ENCODE measurements at places on chromosomes 2 and 18.

DNA sequence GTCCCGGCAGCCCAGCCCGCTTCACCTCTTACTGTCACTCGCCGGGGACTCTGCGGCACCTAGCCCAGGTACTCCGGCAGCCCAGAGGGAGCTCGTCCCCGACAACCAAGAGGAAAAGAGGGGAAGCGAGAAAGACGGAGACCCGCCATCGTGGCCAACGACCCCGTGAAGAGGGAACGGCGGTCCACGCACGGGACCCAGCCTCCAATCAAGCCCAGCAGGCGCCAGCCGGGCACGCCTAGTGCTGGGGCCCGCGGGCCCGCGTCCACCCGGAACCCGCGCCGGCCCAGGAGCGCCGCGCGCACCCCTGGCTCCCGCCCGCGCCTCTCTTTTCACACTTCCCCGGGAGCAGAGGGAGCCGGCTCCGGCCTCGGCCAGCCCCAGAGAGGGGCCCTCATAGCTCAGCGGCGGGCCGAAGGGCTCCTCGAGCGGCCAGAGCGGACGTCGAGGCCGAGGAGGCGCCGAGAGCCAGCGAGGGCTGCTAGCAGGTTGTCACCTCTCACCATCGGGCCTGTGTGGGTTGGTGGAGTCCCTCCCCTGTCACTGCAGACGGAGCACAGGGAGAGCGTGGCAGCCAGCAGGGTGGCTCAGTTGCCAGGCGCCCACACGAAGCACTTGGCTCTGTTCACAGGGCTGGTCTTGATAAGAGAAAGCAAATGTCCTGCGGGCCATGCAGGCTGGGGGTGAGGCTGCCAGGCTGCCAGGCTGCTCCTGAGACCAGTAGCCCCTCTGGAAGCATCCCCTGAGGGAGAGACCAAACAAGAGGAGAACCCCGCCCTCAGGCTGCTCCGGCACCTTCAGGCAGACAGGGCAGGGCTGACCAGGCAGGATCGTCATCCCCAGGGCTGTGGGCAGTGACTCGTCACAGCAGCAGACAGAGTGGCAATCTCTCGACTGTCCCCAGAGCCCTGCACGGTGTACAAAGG is 36.9 kb upstream of the KLF11 start:
- DNase-seq, result no peak

DNA sequence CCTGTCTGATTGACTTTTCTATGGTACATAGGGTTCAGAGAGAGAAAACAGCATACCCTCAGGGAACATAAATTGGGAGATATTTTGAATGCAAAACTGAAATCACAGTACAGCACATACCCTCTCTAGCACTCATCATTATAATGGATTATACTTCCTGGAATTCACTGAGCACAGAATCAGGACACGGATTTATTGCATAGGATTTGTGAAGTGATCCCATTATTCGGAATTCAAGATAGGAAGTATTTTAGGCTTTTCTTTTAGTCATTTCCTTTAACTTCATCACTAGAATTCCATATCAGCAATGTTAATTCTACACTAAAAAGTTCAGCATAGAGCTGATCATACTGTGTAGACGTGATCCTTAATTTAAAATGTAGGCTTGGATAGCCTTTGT is 407.0 kb downstream of the PID1 start:
- DNase-seq, result no peak

GRCh38 chr2:74025971-74026612 is 41.4 kb downstream of the TET3 start:
- DNase-seq, result no peak

DNA sequence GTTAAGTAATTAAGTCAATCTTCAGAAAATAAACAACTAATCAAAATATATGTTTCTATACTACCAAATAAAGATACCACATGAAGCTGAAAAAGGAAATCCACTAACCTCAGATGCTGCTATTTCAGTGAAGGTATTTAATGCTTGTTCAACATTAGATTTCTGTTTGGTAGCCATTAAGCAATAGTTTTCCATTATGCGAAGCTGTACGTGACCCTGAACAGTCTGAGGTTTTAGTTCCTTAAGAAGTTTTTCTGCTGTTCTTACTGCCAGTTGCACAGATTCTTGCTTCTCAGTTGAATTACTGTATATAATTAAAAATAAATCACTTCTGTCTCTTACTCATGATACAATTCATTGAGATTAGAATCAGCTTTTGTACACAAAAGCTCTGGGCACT is 65.4 kb downstream of the TTC21B start:
- no peak for DNase-seq

DNA sequence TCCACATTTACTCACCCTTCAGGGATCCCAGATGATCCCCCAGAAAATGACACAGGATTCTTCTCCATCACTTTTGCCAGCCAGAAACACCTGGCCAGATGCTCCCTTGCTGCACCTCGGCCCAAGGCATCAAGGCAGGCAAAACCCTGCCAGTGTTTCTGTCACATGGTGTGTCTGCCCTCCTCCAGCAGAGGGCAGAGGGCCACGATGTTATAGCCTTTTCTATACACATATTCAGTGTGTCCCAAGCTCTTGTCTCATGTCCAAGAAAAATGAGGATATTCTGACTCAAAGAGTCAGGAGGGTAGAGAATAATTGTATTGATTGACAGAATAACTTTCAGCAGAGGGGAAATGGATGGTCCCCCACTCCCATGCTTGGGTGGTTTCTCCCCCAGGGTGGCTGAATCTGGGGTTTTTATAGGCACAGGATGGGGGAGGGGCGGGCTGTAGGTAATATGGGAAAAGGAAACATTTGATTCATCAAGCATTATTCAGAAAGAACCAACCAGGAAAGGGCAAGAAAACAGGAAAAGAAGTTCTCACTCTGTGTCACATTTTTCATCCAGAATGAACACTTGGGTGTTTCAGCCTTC is 933.9 kb downstream of the TRIB2 start:
- DNase-seq, result no peak

- DNase-seq, result no peak
Observed at GRCh38 chr2:18940184-18940583, 350.8 kb upstream of the NT5C1B start.

GRCh38 chr2:144032566-144032965 is 487.4 kb downstream of the ZEB2 start:
- peak; percentile 69 for DNase-seq

DNA sequence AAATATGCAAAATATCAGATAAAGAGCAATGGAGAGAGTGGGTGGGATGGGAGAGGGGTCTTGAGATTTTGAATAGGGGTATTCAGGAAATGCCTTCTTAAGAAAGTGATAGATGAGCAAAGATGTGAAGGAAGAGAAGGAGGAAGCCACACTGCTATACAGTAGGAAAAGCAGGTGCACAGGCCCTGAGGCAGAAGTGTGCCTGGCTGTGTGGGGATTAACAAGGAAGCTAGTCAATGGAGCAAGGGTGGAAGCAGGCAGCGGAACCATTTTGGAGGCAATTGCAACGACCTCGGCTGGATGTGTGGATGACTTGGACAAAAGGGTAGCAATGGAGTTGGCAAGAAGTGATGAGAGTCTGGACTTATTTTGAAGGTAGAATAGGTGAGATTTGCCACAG is 11.0 kb upstream of the CNGA3 start:
- no peak for DNase-seq

DNA sequence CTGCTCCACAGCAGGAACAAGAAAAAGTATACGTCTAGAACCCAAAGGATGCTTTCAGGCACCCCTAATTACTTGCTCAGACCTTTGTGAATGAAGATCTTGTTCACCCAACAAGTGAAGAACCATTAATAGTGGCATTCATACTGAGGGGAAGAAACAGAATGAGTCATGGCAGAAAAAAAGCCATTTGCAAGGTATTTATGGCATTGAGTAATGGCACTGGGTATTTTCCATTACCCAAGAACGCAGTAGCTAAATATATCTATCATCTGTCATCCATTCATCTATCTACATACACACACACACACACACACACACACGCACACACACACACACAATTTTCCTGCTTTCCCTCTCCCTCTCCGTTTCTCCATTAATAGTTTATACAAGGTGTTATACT is 56.4 kb upstream of the XIRP2 start:
- DNase-seq, result no peak

DNA sequence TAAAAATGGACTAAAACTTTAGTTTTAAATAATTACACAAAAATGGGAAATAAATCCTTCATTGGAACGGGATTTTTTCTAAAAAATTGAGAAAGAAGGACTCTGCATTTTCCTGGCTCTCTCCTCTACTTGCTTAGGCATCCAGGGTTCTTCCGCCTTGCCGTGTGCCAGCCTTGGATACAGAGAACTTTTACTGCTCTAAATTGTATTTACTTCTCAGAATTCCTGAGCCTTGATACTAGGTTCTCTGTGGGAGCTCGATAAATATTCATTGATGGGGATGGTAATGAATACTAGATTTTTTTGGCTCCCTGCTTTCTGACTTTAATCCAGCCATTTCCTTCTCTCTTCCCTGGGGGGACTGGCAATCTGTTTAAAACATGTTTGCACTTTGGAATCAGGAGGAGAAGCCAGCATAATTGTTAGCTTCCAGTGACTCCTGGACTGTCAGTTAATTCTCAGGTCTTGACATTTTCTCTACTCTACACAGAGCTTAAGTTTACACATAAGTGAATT is 746.1 kb upstream of the LRRTM1 start:
- DNase-seq, result no peak

DNA sequence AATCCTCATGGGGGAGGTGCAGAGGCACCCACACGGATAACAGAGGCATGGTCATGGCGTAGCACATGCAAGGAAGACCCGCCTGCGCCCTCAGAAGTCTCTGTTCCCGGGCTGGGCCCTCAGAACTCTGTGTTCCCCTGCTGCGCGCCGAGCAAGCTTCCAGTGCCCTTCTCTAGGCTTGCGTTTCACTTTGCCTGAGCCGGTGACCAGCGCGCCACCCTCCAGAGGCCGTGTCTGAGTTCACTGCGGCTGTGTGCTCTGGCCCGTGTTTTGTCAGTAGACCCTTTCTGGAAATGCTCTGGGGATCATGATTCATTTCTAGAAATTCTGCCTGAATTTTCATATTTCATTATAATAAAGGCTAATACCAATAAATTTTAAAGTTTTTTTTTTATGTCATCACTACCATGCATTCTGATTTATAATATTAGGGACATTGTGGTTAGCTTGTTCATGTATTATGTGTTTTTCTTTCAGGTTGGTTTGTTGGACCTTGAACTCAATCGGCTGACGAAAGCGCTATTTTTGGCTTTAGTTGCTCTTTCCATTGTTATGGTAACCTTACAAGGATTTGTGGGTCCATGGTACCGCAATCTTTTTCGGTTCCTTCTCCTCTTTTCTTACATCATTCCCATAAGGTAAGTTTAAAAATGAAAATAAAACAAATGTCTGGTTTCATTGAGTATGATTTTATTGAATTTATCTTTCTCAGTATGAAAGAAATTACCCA is 142.7 kb upstream of the NFATC1 start:
- DNase-seq, result no peak

- no peak for DNase-seq
Observed at GRCh38 chr2:58006952-58007284, 39.7 kb upstream of the VRK2 start.

DNA sequence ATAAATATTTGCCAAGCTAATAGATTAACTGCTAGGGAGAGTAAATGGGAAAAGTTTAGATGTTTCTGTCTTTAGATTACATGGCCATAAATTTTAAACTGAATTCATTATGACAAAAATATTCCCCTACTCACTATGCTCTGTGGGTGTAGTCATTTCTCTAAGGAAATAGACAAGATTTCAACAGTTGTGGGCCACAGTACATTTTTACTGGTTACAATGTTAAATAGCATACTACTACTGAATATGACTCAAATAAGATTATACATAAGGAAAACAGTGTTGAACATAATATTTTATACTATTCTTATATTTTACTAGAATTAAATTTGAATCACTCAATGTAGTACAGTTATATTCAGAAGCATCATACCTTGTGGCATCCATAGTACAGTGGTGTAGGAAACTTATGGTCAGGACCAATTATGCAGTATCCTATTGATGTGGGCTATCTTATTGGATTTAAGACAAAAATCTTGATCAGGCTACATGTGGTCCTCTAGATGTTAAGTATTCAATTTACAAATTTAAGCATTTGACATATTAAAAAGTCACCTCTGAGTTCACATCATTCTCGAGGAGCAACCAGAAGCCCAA is 33.0 kb downstream of the RPRD1A start:
- no peak for DNase-seq

DNA sequence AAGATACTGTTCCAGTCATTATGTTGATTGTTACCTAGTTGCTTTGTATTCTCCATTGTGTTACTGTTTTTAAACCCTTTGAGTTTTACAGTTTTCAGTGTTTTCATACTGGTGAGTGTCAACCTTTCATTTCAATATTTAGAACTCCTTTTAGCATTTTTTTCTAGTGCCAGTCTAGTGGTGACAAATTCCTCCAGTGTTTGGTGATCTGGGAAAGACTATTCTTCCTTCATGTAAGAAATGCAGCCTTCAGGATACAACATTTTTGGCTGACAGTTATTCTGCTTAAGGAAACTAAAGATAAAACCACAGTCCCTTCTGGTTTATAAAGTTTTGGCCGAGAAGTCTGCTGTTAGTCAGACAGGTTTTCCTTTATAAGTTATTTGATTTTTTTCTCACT is 143.8 kb downstream of the ETAA1 start:
- DNase-seq, result no peak

DNA sequence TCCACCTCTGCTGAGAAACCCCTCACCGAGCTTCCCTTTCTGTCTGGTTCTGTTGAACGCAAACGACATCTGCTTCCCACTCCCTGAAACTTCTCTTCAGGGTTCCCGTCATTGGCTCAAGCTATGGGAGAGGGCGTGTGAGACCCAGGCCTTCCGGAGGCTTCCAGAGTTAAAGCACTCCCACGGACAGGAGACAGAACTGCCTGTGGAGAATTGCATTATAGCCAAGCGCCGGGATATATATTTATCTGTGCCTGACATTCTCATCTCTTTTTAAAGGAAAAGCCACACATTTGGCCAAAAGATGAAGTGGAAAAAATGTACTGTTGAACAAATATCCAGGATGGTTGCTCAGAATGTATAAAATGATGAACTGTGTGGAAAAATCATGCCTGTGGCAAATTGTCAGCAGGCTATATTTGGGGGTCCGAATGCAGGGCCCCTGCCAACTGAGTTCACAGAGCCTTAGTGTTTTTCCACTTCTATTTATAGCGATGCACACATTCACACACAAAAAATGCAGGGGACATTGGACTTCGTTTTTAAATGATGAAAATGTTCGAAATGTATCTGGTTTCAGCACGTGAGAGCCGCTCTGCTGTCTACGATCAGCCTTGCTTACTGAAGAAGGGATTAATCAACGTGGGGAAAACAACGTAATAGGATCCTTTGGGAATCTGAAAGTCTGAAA is 59.5 kb downstream of the E2F6 start:
- peak; percentile 51 for DNase-seq

DNA sequence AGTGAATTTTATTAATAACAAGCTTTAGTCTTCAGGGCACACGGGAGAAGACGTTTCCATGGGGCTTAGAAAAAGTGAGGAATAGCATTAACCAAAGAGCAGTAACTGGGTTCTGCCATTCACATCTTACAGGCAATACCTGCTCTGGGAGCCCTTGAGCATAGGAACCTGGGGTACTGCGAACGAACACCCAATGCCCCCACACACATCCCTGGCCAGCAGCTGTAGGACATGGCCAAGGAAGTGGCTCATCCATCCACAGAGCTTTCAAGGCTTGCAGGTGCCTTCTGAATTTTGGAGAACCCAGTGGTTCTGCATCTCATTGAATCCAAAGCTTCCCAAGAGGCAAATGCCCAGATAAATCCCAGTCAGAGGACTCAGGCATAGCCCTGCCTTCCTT is 152.2 kb downstream of the MYT1L start:
- DNase-seq, result no peak

GRCh38 chr2:111042772-111043771 is 77.6 kb upstream of the BCL2L11 start:
- DNase-seq, result no peak
